ENCODE measurements at places on chromosomes 7 and 10.

- no peak for DNase-seq
Observed at GRCh38 chr10:55233505-55233904, 432.5 kb upstream of the PCDH15 start.

- no peak for DNase-seq
Observed at GRCh38 chr10:30052062-30052461, 7.3 kb downstream of the JCAD start.

GRCh38 chr7:100247152-100247757 lies 27.5 kb downstream of the PVRIG start:
- no peak for DNase-seq

GRCh38 chr10:61878740-61879068 lies 22.8 kb upstream of the ARID5B start:
- no peak for DNase-seq

GRCh38 chr7:123784263-123784662 lies 35.5 kb upstream of the WASL start:
- DNase-seq, result no peak

- no peak for DNase-seq
Observed at GRCh38 chr7:95517458-95517857, 31.7 kb downstream of the ASB4 start.

DNA sequence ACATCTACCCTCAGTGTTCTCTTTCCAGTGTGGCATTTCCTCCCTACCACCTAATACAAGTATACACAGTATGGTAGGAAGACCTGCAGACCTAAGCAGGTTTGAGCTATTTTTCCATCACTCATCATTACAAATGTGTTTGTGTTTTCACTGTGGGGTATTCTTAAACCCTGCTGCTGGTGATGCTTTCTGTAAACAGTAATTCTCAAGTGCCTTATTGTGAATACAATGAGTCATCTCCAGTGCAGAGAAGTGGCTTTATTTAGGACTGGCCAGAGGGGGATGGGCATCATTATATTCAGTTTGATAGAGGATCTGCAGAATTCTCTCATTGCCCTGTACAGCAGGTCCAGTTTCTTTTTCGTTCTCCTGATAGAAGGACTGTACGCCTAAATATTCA lies 63.7 kb downstream of the GRM8 start:
- DNase-seq, result peak; percentile 60

DNA sequence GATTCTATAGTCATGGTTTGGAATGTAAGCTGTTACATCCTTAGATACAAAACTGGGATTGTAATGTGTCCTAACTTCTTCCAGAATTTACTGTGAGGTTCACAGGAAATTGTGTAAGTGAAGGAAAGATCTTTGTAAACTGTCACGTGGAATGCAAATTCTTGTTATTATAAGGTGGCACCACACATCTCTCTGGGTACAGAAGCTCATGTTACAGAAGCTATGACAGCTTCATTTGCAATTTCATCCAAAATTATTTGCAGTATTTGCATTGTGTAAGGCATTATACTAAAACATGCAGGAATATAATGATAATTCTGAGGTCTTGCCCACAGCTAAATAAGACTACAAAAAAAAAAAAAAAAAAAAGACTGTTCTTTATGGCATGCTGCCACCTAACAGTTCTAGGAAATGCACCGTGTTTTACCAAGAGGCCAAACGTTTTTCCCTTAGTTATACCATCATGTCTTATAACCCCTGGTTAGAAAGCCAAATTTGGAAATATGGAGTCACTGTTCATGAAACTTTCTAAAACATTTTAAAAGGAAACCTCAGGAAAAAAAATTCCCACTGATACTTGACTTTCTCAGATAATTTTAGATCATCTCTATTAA lies 17.6 kb downstream of the MINDY3 start:
- no peak for DNase-seq

DNA sequence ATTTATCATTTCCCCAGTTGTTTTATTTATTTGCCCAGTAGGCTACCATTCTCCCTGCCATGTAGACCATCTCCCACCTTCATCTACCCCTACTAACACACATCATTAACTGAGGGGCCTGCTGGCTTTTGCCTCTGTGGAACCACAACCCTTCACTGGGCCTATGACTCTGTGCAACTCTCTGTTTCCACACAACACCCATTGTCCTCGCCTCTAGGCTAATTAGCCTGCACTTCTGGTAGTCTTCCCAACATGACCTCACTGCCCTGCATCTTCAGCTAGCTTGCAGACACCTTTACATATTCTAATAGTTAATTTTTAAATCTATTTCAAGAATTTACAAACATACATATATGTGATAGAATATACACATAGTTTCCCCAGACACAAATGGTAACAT lies 7.5 kb downstream of the ANKIB1 start:
- DNase-seq, result peak; percentile 97

GRCh38 chr7:9557853-9558252 lies 1124.4 kb downstream of the NXPH1 start:
- DNase-seq, result no peak

GRCh38 chr10:89550509-89550908 lies 15.1 kb upstream of the SLC16A12 start:
- no peak for DNase-seq

DNA sequence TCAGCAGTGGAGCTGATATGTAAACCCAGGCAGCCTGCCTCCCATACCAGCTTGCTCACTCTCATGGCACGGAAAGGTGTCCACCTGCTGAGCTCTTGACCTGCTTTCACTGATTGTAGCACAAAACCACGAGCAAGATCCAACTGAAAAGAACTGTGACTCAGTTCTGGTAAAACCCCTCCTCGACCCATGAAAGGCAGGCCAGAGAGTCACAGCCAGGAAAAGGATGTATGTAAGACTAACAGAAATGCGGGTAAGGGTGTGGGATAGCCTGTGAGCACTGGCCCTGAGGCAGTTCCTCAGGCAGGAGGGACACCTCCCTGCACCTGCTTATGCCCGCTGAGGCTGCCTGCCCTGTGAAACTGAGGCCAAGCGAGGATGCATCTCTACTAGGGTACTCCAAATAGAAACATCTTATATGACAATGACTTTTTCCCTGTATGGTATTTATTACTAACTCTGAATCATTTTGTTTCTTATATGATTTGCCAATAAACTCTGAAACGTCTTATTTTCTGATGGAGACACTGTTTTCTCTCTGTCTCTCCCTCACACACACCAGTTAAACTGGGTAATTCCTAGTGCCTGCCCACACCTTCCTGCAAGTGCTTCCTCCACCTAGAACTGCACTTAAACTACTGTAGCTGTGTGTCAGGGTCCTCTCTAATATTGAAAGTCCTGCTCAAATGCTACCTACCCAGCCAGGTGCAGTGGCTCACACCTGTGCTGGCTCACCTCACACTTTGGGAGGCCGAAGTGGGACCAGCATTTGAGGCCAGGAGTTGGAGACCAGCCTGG lies 73.3 kb upstream of the GHITM start:
- no peak for DNase-seq

DNA sequence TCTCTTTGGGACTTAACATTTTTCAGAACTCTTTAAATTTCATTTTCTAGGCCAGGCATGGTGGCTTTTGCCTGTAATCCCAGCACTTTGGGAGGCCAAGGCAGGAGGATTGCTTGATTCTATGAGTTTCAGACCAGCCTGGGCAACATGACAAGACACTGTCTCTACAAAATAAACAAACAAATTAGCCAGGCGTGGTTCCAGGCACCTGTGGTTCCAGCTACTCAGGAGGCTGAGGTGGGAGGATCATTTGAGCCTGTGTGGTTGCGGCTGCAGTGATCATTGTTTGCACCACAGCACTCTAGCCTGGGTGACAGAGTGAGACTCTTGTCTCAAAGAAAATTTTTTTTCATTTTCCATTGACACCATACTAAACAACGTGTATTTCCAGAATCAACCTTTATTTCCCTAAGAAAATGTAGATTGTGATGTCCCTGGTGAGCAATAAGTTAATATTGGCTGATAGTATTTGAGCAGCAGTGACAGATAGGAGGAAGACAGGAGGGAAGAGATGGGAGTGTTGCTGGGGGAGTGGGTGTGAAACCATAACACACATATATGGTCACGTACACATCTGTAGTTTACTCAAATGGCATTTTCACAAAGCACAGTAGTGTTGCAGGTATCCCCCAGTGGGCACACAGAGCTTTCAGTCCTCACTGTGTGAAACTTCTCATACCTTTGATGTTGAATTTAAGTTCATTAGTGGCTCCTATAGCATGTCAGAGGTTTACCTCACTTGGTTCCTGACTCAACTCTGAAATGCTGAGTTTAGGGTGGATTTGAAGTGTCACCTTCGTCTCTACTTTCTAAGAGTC lies 205.6 kb downstream of the AUTS2 start:
- DNase-seq, result no peak

GRCh38 chr7:98869597-98870120 lies at the start of gene TMEM130:
TSS of gene TMEM130 (minus strand) at chr7:98870014. CDS start at chr7:98869861, 153 bp downstream.
- no peak for DNase-seq

- no peak for DNase-seq
Observed at GRCh38 chr7:112290065-112290464, 83.6 kb downstream of the ZNF277 start.

DNA sequence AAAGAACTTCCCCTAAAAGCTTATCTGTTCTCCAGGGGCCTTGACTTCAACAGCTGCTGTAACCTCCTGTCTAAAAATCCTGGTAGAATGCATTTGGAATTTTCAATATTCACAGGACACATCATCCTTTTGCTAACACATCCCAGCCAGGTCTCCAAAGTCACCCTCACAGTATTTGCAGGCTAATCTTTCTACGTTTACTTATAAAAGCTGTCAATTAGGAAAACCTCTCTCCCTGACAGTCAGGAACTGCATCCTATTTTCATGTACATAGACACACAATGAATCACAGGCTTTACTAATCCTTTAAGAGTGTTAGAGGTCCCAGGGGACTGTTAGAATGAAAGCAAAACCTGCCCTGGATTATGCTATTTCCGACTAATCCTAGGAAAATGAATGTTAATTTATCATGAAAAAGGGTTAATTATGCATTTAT lies 102.2 kb downstream of the GFRA1 start:
- no peak for DNase-seq

GRCh38 chr7:93390660-93391059 lies 158.5 kb downstream of the VPS50 start:
- DNase-seq, result no peak

DNA sequence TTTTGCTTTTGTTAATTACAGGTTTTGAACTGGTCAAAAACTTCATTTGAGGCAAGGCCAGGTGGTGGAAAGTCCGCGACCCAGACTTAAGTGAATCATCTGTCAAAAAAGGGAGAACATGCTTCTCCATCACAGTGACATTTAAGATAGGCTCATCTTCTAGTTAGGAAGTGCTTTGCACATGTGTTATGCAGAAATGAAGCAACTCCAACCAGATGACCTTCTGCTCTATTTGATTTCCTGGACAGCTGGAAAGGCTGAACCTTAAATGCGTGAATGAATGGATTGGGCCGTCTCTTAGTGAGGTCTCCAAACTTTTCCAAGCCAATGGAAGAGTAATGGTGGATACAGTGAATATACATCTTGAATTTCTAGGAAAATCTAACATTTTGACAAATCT lies 101.6 kb upstream of the FAM13C start:
- DNase-seq, result no peak

DNA sequence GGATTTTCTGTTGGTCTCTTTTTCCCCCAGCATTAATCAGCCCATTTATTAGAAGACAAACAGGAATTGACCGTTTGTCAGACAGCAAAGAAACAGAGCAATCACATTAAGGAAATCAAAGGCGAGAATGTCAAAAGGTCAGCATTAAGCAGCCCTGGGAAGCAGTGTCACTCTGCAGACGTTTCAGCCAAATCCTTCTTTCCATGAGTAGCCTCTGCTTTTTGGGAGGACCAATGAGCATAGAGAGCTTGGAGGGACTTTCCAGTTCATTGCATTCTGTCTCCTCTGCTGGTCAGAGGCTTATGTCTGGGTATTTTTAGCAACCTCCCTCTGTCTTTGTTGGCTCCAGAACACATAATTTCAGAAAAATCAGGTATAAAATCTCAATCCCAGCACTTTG lies 481.4 kb downstream of the GALNT17 start:
- peak; percentile 7 for DNase-seq

GRCh38 chr10:63539377-63539776 lies 18.2 kb downstream of the REEP3 start:
- DNase-seq, result no peak

DNA sequence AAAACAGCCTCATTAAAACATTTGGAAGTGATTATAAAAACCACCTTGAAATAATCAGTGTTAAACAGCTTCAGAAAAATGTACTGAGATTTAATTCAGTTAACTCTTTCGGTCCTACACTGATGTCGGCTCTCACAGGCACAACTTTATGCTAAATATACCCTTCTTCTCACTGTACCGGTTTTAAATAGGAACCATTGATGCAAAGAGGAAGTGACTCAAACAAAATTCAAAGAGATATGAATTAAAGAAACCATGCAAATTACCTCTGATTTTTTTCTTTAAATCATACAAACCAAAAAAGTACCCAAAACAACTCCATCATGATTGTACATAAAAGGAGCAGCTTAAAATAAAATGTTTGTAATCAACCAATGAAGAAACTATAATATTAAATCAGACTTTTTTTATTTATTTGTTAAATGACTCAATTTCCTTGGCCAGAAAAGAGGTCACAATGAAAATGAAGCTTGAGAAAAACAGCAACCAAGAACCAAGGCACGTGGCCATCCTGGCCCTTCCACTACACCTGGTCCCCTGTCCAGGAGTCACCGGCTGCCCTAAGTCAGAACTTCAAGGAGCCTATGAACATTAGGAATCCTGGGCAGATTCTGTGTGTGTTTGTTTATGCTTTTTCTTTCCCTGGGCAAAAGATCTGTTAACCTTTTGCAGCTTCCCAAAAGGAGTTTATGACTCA lies 73.0 kb upstream of the CABCOCO1 start:
- DNase-seq, result no peak

- no peak for DNase-seq
Observed at GRCh38 chr7:9822458-9823290, 1151.0 kb upstream of the PHF14 start.

DNA sequence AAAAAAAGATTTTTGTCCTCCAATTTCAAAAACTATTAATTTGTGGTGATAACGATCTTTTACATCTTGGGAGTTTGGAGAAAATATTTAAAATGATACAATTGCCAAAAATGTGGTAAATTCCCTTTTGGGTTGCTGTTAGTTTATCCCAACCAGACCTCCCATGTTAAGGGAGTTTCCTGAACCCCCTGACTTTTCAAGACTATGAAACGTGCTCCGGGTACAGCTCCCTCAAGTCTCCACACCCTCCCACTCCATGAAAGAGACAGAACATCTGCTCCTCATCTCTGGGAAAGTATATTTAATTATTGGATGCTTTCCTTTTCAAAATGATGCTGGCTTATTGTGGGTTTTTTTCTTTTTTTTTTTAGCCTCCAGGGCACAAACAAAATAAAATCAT lies 534.6 kb upstream of the NRP1 start:
- DNase-seq, result no peak

- DNase-seq, result no peak
Observed at GRCh38 chr7:108455998-108456677, at the start of gene NRCAM. TSS of gene NRCAM (minus strand) at chr7:108456436. CDS start at chr7:108240064, 216,372 bp downstream.

DNA sequence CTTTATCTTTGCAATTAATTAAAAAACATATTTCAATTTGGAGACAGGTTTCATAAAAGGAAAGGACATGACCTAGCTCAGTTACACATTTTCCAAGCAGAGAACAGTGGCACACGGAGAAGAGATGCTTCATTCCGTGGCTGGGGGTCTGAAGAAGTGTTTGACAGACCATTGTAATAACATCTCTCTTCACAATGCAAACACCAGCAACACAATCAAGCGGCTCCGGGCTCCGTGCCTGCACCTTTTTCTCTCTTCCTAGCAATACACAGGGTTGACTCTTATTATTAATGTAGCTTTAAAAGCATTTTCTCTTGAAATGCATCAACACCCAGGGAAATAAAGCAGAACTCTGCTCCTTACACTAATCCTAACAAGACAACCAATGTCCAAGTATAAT lies 261.0 kb upstream of the AOAH start:
- DNase-seq, result no peak

Measured in pons (tissue), 1 donor.